ENCODE measurements at places on chromosomes 7 and 10.
A peak's percentile ranks its signal among the peaks of the same experiment; 100 is the strongest.

DNA sequence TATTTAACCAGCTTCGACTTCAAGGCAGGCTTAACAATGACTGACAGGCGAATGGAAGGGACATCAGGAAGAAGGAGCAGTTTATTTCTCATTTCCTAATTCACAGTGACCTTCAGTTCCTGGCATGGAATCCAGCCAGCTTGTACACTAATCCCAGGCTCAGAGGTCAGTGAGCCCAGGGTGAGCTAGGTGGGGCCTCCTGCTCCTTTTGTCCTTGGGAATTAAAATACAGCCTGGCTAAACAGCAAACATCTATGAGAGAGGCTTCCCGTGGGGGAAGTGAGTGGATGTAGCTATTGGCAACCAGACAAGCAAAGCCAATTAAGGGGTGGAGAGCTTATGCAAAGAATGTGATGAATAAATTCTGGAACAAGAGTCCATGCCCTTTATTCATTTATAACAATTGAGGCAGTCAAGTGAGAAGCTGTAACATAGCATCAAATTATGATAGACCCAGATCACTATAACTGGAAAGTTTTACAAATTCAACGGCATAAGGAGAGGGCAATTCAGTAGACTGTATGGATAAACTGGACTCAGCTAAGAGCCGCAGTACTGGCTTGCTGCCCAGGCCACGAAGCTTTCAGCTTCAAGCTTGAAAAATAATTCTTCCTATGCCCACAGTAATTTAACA lies 57.1 kb downstream of the STK17A start:
- DNase-seq, result no peak

DNA sequence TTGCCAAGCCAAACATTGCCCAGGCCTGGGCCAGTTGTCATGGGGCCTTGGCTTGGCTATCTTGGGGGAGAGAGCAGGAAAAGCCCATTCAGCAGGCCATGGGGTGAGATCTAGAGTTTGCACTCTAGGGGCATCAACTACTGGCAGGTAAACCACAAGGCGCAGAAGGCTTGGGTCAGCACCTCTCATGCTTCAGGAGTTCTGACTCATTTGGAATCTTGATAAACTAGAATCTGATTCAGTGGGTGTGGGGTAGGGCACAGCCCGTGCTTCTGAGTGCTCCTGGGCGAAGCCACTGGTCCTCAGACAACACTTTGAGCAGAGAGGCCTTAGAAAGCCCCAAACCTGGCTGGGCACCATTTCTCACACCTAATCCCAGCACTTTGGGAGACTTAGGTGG lies 81.1 kb downstream of the RGS10 start:
- peak; percentile 50 for DNase-seq

GRCh38 chr10:60368875-60369546 lies 20.7 kb downstream of the ANK3 start:
- DNase-seq, result no peak

- DNase-seq, result no peak
Observed at GRCh38 chr7:33539198-33539597, 366.1 kb upstream of the BMPER start.

DNA sequence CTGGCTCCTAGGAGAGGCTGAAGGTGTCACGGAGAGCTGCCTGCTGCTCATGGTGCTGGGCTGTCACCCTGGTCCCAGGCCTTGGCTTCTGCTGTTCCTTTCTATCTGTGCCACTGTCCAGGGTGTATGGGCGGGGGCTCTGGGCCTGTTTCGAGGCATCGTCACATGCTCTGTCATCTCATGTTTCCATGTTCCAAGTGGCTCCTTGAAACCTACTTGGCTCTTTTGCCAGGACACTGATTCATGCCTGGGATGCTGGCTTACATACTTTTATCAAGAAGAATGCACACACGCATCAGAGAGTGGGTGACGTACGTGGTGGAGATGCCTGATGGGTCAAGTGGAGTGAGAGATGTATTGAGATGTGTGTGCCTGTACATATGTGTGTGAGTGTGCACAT lies 50.9 kb downstream of the ADCY1 start:
- DNase-seq, result no peak

DNA sequence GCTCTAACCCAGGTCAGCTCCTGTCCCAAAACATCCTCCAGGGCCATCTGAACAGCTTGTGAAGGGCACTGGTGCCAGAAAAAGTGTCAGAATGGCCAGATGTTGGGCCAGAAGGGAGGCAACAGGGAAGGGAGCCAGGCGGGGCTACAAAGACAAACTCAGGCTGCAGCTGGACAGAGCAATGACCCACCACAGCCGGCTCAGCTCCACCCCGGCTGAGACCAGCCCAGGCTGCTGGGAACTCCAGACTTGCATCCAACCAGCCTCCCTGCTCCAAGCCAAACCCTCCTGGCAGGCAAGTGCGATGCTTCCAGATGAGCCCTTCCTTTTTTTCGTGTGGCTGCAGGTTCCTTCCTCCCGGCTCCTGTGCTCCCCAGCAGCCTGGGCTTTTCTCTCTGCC lies 466.9 kb downstream of the PTPRN2 start:
- no peak for DNase-seq

All from activated CD4-positive, alpha-beta T cell treated with anti-CD3 and anti-CD28 coated beads, Interleukin-10, Interleukin-2, amounts not matched to agents 100 ng/mL and 50 ng/mL, durations not matched to agents 16 hours and 8 hours (primary cell).